NCI-H510A treated with DMSO at 0.1 percent for 48 hours (cell line): ENCODE measurements at places on chromosomes 12 and 14.

GRCh38 chr12:109466821-109467220, 10.3 kb downstream of the KCTD10 start:
- DNase-seq = no peak

DNA sequence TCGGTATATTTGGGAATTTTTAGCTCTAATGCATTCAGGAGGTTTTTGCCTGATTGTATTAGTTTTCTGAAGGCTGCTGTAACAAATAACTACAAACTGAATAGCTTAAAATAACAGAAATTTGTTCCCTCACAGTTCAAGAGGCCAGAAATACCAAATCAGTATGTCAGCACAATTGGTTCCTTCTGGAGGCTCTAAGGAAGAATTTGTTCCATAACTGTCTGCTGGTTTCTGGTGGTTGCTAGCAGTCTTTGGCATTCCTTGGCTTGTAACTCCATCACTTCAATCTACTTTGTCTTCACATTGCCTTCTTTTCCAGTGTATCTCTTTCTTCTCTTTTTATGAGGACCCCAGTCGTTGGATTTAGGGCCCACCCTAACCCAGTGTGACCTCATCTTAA, 21.3 kb downstream of the TMTC3 start:
- no peak for DNase-seq

GRCh38 chr12:52519826-52520662, at the start of gene KRT5:
Gene KRT5, minus strand, starts transcription at chr12:52520394. Its CDS starts 98 bp downstream, at chr12:52520296.
- no peak for DNase-seq

DNA sequence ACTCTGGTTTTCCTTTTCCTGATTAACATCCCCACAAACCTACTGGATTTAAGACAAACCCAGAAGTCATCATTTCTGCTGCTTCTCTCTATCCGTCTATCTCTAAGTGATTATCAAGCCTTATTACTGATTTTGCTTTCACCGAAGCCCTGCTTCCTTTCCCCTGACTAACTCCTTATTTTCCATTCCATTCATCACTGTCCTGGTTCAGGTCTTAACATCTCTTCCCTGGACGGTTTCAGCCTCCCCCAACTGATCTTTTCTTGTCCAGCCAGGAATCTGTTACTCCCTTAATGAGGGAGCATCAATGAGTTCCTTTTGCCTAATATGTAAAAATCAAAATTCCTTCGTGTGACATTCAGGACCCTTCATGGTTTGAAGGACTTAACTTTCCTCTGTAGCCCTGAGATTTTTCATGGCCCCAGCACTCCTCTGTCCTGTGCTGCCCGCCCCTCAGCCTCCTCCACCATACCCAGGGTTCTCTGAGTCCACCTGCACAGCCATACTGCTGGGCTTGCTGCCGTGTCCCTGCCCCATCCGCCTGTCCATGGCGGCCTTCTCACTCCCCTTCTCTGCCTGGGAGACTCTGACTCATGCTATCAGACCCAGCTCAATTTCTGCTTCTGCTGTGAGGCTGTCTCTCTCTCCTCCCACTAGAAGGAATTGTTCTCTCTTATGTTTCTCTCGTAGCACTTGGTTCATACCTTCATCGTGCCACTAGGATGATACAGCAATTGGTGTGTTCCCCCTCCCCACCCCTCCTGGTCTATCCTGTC, 167.8 kb upstream of the HIF1A start:
- DNase-seq = no peak

DNA sequence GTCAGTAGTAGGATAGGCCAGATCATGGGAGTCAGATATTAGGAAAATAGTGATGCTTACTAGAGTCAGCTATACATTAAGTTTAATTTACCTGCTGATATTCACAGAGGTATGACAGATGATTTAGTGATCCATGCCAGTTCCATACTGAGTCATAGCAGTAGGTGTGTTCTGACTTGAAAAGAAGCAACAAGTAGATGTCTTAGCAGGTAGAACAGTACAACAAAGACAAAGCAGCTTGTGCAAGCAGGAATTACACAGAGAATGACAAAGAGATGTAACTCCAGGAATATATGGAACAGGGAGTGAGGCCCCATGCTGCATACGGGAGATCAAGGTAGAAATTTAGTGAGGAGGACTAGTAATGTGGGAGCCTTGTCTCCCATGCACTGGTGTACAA, 556.9 kb downstream of the SLC16A7 start:
- no peak for DNase-seq

DNA sequence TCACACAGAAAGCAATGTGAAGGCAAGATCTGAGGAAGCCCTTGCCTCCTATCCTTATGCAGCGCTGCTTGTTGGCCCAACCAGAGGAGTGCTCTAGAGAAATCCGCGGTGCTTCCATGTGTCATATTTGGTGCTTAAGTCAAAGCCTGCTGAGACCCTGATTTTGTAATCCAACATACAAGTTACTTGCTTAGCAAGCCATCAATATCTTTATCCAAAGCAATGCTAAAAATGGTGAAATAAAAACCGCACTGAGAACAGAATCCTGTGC, 250.0 kb downstream of the MED13L start:
- no peak for DNase-seq

DNA sequence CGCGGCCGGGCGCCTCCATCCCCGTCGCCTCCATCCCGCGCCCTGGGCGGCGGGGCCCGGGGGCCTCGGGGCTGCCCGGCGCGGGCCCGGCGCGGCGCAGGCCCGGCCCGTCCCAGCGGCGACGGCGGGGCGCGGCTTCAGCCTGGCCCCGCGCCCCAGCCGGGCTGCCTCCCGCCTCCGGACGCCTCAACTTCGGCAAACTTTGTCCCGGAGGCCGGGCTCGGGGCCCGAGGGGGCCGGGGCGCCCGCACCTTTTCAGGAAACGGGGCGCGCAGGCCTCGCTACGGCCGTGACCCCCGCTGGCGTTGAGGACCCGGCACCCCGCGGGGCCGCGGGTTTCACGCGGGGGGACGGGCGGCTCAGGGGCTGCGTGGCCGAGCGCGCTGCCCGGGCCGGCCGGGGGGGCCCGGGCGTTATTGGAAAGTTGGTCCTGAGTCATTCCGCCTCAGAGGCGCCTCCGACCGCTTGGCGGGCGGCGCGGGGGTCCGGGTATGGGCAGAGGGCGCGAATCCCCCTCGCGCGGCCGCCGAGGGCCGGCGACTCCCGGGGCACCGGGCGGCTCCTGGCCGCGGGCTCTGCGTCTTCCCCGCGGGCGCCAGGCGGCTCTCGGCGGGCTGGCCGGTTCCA, 575 bp downstream of the TRAF3 start:
- DNase-seq = no peak

DNA sequence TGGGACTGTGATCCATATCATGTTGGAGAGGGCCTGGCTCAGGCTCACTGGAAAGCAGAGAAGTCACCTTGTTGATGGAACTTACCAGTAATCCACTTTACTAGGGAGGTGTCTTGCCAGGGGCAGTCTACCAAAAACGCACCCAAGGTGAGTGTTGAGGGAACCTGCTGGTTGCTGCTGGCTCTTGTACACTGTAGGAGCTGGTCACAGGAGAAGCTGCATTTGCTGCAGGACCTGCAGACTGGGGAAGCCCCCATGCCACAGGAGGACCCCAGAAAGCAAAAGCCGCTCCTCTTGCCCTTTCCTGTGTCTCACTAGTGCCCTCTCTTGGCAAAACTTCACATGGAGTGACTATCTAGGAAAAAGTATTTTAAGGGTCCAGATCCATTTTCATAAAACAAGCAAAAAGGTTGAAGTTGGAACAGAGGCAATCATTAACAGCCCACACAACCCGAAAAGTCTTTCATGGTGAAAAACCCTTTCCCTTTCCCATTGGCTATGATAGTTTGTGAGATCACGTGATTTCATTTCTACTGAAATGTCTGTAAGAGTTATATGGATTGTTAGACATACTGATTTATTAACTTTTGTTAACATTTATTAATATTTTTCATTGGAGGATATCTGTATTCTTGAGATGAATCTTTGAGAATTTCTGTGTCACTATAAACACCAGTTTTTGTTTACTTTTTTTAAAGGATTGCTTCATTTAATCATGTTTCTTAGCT, 59.2 kb downstream of the RASSF8 start:
- no peak for DNase-seq

- DNase-seq = no peak
These were observed 1037.8 kb downstream of the BCL11B start for GRCh38 chr14:98234208-98234607.

- DNase-seq = no peak
These were observed 4.9 kb downstream of the HRK start for GRCh38 chr12:116876151-116876869.

DNA sequence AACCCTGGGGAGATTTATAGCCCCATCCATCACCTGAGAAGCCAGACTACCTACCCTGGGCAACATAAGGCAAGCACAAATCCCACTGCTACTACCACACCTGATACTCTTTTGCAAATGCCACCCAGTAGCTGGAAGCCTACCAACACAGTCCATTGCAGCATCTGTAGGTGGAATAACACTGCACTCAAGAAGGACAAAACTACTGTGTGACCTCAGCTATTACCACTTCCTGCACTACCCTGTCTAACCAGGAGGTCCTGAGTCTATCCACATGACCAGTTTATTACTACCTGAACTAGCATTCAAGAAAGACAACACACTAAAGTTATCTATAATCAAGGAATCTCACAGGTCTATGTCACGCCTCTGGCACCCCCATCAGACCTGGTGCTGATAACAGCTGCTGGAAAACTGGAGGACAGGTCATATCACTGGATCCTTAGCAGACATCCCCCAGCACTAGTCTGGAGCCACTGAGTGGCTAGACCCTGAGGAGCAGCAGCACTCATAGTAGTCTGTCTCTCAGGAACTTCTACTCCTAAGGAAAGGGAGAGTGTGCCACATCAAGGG, 2.9 kb upstream of the CLEC1A start:
- DNase-seq = no peak

- no peak for DNase-seq
These were observed 58.1 kb downstream of the TEAD4 start for GRCh38 chr12:3017281-3017680.

- no peak for DNase-seq
These were observed 37.9 kb downstream of the KIAA0586 start for GRCh38 chr14:58465421-58465820.

GRCh38 chr12:104505095-104505818, 48.5 kb downstream of the CHST11 start:
- DNase-seq = peak; percentile 89

DNA sequence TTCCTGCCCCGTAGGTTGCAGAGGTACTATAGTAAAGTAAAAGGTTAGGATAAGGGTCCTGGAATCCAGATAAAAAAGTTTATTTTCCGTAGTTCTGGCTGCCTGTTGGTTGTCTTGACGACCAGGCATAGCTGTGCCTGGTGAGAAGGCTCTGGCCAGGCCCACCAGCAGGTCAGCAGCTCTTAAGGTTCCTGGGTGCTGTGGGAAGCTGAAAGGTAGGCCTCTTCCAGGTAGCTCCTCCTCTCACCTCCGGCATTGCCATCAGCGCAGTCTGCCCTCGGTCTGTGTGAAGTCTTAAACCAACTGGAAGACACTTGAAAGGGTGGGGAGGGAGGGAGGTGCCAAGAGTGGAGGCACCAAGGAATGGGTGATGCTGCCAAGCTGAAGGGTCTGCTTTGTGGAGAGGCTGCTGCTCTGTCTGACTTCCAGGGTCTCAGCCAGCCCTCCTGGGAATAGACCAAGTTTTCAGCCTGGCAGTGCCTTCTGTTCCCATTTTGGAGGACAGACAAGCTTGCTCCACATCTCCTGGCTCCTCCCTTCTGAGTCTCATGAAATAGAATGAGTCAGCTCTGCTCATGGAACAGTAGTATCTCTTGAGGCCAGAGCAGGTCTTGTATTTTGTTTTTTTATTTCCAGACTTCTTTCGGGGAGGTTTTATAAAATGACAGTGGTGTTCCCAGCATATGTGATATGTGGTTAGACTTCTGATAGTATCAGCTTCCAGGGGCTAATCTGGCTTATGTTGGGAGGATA, 5.2 kb upstream of the ACADS start:
- DNase-seq = no peak

DNA sequence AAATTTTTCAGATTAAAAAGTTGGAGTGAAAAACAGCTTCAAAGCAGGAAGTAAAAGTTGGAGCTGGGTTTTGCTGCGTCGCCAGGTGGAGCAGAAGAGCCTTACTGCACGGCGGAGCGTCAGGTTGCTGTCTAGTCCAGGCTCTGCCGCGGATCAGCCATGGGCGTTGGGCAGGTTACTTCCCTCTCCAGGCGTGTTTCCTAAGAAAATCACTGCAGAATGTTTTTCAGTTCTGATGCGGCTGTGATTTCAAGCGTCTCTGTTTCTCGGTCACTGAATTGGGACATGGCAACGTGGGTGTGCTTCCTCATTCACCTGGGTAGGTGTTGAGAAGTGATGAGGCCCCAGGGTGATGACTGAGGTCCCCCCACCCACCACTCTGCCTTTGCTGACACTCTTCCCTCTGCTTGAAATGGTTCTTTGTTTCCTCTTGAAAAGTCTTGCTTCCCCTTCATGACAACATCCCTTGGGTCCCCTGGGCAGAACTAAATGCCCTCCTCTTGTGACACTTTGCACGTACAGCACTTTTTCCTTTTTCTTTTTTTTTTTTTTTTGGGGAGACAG, 7.6 kb downstream of the EVL start:
- DNase-seq = peak; percentile 73

GRCh38 chr12:14327711-14328110, 37.8 kb upstream of the ATF7IP start:
- DNase-seq = no peak

- no peak for DNase-seq
These were observed 31.2 kb upstream of the OAS1 start for GRCh38 chr12:112875608-112876007.

DNA sequence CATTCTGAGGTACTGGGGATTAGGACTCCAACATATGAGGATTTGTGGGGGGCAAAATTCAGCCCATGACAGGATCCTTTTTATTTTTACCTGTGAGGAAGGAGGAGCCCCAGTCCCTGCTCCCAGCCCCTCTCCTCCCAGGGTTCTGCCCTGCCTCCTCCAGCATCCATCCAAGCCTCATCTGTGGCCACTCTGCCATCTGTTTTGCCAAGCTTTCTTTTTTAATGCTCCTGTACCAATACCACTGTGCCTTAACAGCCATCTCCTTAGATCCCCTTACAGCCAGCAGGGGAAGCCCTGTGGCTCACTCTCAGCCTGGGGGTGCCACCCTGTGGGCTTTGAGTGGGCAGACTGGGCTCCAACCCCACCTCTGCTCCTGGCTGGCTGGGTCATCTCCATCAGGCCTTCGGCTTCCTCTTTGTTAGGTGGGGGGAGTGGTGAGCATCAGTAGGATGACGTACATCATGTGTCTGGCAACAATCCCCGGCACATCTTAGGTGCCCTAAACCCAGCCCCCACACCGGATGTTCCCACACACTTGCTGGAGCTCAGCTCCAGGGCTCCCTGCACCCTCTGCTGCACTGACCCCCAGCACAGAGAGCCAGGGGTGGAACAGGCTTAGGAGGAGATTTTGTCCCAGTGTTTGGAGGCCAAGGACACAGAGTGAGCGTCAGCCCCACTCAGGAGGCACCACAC, 40.2 kb downstream of the CYP46A1 start:
- DNase-seq = no peak

DNA sequence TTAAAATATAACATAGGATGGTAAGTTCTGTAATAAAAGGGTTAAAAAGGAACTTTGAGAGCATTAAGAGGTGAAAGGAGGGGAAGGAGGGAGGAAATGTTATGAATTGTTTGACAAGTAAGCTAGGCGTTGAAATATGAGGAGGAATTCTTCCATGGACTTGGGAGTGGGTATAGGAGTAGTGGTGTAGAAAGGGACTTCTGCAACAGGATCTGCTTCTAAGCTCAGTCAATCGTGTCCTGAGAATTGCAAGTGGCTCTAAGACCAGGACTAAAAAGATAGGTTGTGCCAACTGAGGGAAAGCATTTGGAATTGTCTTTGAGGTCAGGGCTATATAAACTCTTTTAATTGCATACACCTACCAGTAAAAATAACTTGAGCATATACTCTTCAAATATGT, 74.1 kb upstream of the SLC38A2 start:
- DNase-seq = peak; percentile 14

GRCh38 chr12:67068204-67068731, 200.9 kb upstream of the CAND1 start:
- no peak for DNase-seq

GRCh38 chr14:54483846-54484245, 4.9 kb downstream of the GMFB start:
- DNase-seq = no peak
